Endodermal cell (in vitro differentiated cells): ENCODE measurements at places on chromosomes 16 and 17.

- DNase-seq = peak; percentile 49
Observed at GRCh38 chr17:78242024-78242742, 10.8 kb downstream of the TMEM235 start.

DNA sequence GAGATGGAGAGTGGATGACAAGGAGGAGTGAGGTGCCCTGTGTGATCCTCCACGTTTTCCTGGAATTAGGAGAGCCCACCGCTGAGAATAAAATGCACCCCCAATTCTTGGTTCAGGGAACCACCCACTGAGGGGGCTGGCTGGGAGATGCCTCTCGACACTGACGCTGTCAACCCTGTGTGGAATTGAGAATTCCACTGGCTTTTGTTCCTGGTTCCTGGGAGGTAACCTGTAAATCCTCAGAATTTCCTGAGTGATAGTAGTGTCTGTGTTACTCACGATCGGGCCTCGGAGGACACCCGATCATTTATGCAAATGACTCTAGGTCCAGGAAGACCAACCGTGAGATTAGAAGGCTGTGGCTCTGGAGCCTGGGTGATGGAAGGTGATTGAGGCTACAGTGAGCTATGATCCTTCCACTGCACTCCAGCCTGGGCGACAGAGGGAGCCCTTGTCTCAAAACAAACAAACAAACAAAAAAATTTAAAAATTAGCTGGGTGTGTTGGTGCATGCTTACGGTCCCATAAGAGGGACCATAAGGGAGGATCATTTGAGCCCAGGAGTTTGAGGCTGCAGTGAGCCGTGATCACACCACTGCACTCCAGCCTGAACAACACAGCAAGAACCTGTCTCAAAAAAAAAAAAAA, 11.7 kb upstream of the PRPSAP1 start:
- peak; percentile 75 for DNase-seq

- DNase-seq = no peak
Observed at GRCh38 chr17:81285179-81285878, 9.8 kb downstream of the SLC38A10 start.

DNA sequence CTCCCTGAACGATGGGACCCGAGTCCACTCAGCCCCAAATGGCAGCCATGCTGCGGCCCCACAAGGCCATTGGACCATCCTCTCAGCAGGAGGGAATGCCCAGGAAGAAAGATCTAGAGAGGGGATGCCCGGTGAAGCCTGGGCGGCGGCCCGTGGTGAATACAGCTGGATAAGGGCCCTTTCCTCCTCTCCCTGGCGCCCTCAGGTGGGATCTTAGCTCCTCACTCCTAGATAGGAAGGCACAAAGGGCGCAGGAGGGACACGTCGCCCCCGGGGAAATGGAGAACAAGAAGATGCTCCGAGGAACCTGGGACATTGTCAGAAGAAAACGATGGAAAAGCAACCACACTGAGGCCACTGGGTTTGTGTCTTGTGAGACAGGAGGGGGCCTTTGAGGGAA, 2.5 kb downstream of the CD300C start:
- peak; percentile 69 for DNase-seq

DNA sequence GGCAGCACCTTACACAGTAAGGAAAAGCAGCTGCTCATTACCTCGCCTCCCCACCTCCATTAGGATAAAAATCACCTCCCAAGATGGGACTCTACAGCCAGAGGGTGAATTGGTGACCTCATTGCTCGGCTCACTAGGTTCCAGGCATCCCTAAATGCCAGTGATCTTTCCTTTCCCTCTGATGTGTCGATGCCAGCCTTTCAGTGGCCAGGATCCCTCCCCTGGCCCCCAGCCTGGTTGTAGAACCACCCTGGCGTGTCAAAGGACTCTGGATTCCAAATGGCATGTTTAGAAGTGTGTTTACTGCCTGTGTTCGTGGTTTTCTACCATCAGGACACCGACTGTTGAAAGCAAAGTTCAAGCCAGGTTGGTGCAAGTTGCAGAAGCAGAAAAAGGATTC, 72.1 kb upstream of the LYRM9 start:
- no peak for DNase-seq

DNA sequence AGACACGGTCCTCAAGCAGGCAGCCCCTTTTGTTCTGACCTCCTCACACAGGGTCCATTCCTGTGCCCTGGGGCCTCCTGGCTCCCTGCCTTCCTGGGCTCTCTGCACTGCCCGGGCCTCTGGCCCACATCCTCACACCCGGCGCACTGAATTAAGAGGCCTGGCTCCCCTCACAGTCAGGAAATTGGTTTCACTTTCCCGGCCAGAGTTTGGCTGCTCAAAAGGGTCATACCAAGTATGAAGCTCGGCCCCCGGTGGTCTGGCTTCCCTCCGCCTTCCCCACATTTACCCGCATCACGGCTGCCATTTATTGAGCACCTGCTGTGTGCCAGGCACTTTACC, 220.0 kb downstream of the NTN1 start:
- no peak for DNase-seq

- peak; percentile 94 for DNase-seq
Observed at GRCh38 chr17:10316801-10317542, 55.8 kb downstream of the MYH13 start.

GRCh38 chr16:892536-893255, 78.1 kb downstream of the LMF1 start:
- peak; percentile 75 for DNase-seq

DNA sequence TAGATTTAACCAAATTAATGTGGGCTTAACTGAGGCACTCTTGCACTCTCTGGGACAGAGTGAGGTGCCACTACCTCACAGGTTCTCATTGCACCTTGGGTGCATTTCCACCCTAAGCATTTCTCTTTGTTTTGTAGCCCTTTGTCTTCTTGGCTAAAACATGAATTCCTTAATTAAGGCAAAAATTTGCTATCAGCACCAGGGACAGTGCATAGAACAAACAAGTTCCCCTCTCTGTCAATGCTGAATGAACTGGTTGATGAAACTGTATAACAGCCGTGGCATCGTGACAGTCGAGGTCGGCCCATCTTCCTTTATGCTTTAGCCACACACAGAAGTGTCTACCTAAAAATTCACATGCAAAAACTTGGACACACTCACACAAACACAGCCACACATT, 74.8 kb downstream of the HS3ST2 start:
- DNase-seq = no peak
